ENCODE measurements at places on chromosomes 7 and 10.

DNA sequence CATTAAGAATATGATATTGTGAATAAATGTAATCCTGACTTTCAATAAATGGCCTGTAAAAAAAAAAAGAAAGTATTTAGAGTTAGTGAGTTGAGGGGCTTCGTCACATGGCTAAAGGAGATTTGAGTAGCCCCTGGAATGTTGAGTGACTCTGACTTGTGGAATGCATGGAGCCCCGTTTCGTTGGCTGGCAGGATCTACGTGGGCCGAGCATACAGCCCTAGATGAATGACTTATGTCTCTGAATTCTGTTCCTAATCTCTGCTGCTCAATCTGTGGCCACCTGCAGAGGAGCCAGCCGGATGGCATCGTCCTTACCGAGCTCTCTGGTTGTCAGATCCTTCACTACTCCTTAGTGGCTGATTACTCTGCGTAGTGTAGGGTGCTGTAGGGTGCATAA, 155.7 kb downstream of the MGMT start:
- DNase-seq: no peak

GRCh38 chr7:24896031-24896501, 83.9 kb downstream of the OSBPL3 start:
- DNase-seq: no peak

DNA sequence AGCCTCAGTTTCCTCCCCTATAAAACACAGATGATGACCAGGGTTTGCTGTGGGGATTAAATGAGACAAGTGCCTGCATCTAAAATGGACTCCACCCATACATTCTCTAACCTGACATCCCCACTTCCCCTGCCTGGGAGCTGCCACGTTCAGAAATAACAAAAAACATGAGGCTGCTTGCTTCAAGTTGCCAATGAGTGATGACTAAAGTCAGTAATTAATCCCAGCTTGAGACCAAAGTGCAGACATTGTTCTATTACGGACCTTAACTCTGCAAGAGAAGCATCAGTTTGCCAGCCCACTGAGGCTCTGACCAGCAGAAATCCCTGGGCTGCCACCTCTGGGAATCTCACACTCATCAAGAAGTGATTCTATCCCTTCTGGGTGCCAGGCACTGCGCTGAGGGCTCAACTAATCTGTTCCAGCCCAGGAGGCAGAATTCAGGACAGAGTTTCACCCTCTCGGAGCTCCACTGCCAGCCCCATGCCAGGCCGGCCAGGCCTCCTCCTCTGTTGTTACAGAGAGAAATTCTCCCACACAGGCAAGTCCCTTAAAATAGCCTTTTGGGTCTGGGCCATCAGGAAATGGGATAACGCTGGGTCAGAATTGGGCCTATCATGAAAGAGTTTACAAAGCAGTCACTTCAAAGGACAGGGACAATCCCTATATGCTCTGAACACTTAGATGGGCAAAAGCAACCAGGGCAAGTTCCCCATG, 11.4 kb downstream of the SH3PXD2A start:
- DNase-seq: no peak

DNA sequence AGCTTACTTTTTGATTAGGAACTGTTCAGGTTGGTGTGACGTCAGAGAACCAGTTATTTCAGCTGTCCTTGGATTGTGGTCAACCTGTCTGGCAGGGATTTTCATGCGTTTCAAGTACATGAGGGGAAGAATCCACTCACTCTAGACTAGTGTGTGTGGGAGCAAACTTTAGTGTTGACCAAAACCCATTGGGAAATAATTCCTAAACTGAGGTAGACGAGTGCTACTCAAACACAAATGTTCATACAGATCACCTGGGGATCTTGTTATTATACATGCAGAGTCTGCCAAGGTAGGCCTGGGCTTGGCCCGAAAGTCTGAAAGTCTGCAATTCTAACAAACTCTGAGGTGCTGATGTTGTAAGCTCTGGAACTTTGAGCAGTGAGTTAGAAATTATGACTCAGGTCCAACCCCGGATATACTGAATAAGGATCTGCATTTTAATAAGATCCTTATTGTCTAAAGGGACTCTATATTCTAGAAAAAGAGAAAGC, 111.1 kb upstream of the CREB5 start:
- DNase-seq: no peak

GRCh38 chr10:129900825-129901224, 63.2 kb downstream of the EBF3 start:
- DNase-seq: no peak

DNA sequence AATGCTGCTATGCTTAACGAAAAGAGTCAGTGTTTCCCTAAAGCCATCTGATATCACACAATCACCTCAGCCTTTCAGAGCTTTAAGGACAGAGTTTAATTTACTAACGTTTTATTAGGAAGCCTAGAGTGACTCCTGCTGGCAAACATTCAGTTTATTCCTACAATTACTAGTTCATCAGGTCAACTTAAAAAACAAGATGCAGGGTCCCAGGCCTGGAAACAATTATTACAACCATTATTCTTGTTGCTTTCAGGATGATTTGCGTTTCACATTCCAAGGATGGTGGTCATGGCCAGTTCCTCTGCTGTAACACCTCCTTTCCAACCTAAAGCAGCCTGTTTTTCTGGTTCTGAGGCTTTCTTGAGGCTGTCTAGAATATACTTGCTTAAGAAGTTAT, 1.5 kb upstream of the FAM53B start:
- DNase-seq: peak; percentile 54

GRCh38 chr10:13147161-13147560, 14.2 kb upstream of the MCM10 start:
- no peak for DNase-seq
